ENCODE measurements at places on chromosomes 2 and 18.

DNA sequence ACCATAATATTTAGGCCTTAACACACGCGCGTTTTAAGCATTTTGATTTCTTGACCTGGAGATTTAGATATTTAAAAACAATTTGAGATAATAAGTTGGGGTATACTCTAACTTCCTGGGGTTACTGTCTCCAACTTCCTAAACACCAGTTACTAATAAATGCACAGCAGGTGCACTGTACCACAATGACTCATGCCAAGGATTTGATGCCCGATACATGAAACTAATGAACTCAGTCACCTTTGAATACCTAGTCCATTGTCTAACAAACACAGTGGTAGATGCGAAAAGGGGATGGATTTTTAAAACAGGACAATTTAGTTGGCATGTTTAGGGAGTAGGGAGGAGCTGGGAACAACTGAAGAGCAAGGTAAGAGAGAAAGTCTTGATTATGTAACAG, 21.2 kb downstream of the CABYR start:
- DNase-seq, result no peak

DNA sequence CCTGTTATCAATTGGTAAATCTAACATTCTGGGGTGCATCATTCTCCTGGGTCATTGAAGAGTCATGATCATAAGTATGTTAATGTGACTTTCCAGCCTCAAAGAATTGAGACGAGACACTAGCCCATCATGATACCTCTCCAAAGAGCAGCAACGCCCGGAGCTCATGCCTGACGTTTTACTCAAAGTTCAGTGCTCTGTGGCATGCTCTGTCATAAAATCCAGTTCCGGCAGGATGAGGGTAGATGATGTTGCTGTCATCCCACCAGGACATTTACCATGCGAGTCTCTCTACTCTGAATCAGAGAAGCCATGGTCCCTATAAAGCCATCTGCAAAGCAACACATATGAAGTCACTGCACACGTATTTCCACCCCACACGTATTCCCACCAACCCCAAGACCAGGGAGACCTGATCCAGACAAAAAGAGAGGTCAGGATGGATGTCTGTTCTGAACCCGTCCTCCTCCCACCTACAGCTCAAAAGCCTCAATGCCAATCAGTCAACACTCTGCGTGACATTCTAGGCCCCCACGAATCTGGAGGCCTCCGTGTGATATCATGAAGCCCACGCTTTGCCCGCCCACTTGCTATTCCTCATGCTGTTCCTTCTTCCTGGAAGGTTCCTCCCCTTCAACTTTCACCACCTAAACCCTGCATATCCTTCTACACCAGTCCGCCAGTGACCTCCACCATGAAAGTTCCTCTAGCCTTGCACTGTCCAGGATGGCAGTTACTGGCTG, 85.8 kb downstream of the DNMT3A start:
- no peak for DNase-seq

GRCh38 chr18:36813101-36813775, 15.6 kb downstream of the TPGS2 start:
- DNase-seq, result no peak

- peak; percentile 44 for DNase-seq
Measured at GRCh38 chr2:66428986-66429612, 5.8 kb upstream of the MEIS1 start.

DNA sequence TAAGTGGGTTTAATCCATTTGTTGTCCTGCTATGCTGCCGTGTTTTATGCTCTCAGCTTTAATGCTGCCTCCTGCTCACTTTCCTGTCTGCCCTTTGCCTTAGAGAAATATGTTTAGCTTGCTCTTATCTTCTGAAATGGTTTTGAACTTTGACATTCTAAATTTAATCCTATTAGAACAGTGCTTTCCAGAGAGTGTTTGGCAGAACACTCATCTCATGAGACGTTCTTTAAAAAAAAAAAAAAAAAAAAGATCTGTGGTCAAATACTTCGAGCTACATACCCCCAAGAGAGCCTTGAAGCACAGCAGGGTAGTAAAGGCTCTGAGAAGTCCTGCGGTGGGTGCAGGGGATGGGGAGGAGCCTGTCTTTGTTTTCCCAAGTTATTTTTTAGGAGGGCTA, 161.3 kb downstream of the SPP2 start:
- no peak for DNase-seq

DNA sequence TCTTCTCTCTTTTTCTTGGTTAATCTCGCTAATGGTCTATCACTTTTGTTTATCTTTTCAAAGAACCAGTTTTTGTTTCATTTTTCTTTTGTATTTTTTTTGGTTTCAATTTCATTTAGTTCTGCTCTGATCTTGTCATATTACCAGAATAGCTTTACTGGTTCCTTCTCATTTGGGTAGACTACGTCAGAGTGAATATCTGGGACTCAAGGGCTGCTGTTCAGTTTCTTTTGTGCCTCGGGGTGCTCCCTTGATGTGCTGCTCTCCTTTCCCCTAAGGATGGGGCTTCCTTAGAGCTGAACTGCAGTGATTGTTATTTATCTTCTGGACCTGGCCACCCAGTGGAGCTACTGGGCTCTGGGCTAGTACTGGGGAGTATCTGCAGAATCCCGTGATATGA, 29.4 kb upstream of the IL1RN start:
- DNase-seq, result no peak

DNA sequence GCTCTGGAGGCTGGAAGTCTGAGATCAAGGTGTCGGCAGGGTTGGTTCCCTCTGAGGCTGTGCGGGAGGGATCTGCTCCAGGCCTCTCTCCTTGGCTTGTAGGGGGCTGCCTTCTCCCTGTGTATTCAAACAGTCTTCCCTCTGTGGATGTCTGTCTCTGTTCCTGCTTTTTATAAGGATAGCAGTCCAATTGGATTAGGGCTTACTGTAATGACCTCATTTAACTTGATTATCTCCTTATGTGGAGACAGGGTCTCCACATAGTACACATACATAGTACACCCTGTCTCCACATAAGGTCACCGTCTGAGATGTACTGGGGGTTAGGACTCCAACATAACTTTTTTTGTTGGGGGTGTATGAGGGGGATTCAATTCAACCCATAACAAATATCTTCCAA, 30.5 kb downstream of the TCF7L1 start:
- no peak for DNase-seq

GRCh38 chr2:47029737-47030524, 114.3 kb upstream of the MCFD2 start:
- DNase-seq, result no peak

DNA sequence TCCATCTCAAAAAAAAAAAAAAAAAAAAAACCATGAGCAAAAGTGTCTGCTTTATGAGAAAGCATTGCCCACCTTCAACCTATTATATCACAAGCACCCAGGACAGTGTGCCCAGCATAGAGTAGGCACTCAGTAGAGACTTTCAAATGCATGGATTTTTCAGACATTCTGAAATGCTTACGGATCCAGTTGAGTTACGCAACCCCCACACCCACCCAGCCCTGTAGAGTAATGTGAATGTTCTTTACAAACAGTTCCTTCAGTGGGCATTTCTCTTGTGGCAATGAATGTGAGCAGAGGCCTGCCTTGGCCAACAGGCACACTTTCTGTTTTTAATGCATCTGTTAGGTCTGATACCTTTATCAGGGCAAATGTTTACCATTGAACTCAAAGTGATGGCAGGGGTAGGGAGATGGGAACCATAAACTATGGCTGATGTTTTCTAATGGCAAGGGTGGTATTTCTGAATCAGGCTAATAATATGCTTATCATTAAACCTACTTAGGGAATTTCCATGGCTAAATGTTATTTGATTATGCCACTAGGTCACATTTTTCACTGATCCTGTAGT, 65.0 kb upstream of the RPL31 start:
- DNase-seq, result no peak

DNA sequence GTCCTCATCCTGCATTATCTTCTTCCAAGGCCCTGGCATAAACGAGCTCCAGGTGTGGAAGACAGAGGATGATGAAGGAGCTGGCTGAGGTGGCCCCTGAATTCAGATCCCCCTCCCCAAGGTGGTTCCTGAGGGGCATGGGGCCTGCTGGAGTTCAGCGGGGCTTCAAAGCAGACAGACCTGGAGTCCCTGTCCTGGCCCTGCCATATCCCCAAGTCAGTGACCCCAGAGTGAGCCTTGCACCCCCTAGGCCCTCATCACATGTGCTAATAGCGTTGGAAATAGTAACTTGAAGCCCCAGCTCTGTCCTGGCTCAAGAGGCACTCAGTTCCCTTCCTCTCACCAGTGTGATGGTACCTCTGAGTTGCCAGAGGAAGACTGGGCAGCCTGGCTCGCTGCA, 172.9 kb downstream of the GALNT1 start:
- DNase-seq, result no peak

GRCh38 chr2:229467783-229468182, 196.7 kb upstream of the PID1 start:
- DNase-seq, result no peak

DNA sequence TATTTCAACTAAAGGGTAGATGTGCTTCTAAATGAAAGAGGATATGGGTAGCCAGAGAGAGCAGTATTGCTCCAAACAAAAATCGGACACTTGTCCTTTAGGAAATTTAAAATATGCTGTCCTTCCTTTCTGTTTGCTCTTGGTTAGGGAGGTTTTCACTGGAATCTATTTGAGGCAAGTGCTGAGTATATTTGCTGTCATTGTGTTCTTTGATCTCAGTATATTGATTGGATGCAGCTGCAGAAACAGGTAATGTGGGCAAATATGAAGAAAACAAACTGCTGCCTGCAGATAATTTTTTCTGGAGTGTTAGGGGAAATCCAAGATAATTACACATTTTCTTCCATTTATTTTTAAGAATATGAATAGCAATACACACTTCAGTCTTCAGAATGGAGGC, 410.2 kb downstream of the NCKAP5 start:
- DNase-seq, result no peak

DNA sequence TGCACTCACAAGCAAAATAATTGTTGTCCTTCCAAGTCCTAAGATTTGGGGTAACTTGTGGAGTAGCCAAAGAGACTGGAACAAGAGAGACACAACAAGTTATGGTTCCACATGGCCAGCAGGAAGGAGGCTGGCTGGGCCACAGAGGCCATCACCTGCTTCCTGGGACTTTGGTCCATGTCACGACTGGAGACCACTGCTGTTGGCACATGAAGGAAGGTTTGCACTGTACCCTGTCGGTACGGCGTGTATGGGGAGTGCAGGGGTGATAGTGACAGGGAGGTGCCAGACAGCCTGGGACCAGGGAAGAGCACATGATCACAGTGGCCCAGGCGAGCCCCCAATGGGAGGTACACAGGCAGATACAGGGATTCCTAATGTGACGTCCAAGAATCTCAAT, 15.5 kb downstream of the SLC66A2 start:
- no peak for DNase-seq

- peak; percentile 45 for DNase-seq
Measured at GRCh38 chr2:66576561-66577320, 141.8 kb downstream of the MEIS1 start.

- peak; percentile 30 for DNase-seq
Measured at GRCh38 chr2:144996225-144996795, 476.4 kb upstream of the ZEB2 start.

DNA sequence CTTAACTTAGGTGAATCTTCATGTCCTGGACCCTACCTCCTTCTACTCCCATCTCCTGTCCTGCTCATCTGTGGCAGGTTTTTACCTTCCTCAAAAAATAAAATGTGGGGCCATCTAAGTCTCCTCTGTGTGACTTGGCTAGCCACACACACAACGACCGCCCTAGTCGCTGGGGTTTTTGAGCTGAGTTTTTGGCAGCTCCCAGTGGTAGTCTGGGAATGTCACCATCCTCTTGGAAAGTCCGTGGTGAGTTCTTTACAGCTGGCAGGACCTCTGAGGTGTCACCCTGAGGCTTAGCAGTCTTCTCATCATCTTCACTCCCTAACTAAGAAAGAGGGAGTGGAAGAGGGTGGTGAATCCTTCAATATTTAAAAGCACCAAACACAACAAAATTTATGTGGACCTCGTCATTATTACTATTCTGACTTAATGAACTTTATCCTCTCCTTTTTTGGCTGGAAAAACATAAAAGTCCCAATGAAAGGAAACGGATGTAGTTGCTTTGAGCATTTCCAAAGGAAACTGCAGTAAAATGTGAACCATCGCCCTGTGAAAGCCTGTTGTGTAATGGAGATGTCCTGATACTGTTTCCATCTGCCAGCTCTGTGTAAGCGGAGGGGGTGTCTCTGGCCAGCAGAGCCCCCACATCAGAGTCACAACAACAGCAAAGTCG, 78.6 kb downstream of the VAPA start:
- peak; percentile 80 for DNase-seq

DNA sequence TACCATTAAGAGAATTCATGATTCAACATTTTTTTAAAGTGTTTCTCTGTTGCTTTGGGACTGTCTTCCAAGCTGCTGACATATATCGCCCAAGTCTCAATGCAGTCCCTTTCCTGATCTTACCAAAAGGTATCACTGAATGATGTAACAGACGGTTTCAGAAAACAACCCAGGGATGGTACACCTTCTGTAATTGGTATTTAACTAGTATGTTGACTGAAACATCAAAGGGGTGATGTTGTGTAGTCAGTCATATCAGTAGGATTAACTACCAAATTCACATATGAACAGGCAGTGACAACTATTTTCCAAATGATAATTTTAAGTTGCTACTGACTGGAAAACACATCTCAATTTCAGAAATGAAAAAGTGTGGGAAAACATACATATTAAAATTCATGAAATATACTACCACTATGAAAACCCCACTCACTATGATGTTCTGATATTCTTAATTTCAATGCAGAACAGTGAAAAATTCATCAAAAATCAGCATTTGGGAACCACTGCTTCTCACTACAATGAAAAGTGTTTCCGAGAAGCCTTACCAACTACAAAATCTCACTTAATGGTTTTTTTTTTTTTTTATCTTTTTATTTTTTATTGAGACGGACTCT, 59.8 kb downstream of the MEMO1 start:
- DNase-seq, result no peak

DNA sequence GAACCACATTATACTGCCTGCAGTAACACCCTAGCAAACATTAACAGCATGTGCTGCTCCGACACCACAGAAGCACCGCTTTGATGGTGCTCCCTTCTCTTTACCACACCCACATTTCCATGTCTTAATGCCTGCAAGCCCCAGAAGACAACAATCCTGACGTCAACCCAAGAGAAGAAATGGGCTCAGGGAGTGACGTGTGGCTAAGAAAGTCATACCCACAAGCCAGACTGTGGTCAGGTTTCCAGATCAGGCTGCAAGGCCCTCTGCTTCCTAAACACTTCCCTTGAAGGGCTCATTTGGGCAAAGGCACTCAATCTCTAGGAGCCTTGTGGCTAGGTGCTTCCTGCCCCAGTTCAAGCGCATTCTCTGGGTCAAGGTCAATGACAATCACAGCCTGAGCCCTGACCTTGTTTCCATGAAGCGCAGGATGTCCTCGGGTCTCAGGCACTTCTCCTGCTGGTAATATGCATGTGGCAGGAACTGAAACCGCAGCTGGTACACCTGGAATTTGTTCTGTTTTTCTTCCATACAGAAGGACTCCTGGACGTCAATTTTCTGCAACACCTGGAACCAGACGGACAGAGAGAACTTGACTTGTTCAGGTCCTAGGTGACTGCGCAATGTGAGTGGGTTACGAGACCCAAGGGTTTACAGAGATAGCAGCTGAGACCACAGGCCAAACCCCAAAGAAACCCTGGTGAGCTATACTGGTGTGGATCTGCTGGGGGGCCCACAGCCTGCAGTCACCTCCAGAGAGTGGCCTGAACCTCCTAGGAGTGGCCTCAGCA, 67.2 kb downstream of the POLR1A start:
- DNase-seq, result peak; percentile 37

GRCh38 chr18:832085-832681, 20.1 kb upstream of the YES1 start:
- no peak for DNase-seq
